ENCODE measurements at places on chromosomes 2 and 18. TPM values are rescaled to one million over a fixed set of nuclear protein-coding genes. Genes with fewer than 3 reads are reported as not detected.

DNA sequence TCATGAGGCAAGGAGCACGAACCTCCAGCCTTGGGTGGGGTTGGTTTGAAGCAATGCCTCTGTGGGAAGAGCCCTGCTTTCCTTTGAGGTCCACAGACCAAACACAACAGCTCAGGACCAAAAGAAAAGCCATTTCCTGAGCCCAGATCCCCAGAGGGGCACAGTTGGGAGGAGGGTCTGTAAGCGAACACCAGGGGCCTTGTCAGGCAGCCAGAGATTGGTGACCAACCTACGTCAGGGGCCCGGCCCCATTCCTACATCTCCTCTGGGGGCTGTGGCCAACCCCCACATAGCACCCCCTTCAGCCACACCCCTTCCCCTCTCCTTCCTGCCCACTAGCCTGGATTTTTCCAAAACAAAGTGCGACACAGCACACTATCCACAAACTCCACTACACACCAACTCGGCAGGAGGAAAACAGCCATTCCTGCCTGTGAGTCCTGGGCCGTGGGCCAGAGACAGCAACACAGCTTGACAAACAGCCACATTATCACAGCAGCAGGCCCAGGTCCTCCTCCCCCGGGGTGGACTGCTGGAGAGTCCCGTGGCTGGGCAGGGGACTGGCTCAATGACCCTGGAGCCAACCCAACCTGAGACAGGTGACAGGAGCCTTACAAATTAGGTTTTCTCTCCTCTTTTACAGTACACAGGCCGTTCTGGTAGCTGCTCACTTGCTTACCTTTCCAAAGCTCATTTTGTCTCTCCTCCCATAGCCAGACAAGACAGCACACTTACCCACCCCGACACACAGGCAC lies 98.8 kb downstream of the TNS1 start:
- DNase-seq, result peak; percentile 71

GRCh38 chr2:19855542-19856431 lies 46.0 kb downstream of the TTC32 start:
- DNase-seq, result no peak

The ZNF521 gene
- 31.2 TPM for polyA plus RNA-seq

The CCDC85A gene
- 1.8 TPM for polyA plus RNA-seq

- DNase-seq, result no peak
Measured at GRCh38 chr2:182973441-182974352, 64.6 kb downstream of the NCKAP1 start.

The SLC11A1 gene
- polyA plus RNA-seq, result 0.99 TPM

GRCh38 chr2:238085899-238086298 lies 14.2 kb upstream of the ESPNL start:
- DNase-seq, result no peak

- no peak for DNase-seq
Measured at GRCh38 chr2:67323209-67323991, 73.7 kb upstream of the ETAA1 start.

DNA sequence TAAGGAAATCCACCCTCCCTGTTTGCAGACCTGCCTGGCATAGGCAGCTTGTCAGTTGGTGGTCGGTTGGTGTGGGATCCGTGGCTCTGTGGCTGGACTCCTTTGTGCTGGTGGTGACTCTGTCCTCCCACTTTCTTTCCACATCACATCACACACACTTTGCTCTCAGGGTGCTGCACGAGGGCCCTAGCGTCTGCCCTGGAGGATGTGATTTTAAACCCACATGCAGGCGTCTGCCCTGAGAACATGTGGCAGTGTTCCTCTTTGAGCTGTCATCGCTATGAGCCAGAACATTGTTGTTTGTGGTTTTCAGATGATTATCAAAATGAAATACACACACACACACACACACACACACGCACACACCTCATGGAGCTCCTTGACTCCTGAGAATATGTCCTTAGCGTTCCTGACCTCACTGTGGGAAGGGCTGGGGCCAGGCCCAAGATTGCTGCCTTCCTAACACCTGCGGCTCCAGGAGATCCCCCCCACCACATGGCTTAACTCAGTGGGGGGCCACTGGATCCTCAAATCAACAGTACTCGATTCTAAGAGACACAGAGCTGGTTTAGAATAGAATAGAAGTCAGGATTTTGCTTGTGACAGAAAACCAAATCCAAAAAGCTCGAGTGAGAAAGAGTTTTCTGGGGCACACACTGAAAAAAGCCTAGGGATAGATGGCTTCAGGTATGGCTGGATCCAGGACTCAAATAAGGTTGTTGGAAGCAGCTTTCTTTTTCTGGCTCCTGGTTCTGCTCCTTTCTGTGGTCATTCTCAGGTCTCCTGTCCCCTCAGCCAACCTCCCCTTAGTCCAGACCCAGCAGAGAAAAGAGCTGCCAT lies 54.8 kb downstream of the RTP5 start:
- no peak for DNase-seq

DNA sequence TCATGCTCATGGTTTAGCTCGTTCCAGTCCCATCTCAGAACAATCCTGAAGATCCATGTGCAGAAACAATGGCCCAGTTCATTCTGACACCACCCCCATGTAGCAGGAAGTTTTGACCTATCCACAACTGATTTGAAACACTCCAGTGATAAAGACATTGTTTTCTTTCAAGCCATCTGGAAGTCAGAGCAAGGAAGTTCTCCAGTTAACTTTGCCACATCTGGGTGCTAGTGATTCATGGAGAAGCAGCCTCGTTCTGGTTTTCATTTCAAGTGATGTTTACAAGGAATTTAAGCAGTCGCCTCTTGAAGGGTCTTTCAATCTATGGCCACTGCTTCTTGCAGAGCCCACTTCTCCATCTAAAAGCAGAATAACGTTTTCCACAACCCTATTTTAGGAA lies 36.6 kb upstream of the TWIST2 start:
- DNase-seq, result no peak

The RAX gene
- not detected for polyA plus RNA-seq

- DNase-seq, result no peak
Measured at GRCh38 chr2:177296040-177296439, 31.5 kb upstream of the NFE2L2 start.

The RBKS gene
- polyA plus RNA-seq, result 10.1 TPM

DNA sequence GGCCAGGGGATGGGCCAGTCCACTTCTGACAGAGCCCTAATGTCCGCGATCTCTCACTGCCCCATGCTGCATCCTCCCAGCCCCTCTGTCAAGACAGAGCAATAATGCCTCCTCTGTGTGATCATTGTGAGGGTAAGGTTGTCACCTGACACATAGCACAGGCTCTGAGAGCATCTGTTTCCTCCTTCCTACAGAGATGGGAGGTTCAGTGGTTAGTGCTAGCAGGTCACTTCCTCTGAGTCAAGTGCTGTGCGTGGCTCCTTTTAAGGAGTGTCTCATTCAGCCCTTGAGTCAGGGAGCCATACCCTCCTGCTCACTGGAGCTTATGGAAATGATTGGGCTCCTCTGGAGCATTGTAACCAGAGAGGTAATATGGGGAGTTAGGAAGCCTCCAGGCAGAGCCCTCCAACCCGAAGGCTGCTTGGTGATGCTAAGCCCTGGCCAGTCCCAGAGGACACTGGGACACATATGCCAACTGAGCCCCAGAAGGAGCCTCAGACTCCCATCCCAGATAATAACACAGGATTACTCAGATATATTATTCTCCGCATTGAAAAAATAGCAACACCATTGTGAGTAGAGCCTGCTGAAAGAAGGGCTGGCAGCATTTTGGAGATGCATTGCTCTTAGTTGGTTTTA lies 189.0 kb downstream of the GALNT1 start:
- no peak for DNase-seq

GRCh38 chr2:237167038-237167437 lies 81.3 kb downstream of the COPS8 start:
- DNase-seq, result no peak

GRCh38 chr2:4475618-4476017 lies 772.2 kb downstream of the DCDC2C start:
- DNase-seq, result no peak

DNA sequence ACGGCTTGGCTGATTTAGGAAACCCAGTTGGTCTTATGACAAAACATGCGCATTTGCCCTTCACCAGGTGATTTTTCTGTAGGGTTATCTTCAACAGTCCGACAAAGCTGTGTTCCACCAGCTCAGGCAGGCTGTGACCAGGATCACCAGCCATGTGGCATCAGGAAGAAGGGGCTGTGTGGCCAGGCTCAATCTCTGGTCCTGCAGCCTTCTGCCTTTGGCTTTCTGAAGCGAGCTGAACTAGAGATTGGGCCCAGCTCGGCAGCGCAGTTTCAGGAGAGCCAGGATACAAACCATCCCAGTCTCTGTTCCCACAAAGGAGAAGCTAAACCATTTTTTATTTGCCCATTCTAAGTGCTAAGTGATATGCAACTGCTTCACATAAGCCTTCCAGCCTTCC lies 282.3 kb downstream of the SOX11 start:
- DNase-seq, result no peak

DNA sequence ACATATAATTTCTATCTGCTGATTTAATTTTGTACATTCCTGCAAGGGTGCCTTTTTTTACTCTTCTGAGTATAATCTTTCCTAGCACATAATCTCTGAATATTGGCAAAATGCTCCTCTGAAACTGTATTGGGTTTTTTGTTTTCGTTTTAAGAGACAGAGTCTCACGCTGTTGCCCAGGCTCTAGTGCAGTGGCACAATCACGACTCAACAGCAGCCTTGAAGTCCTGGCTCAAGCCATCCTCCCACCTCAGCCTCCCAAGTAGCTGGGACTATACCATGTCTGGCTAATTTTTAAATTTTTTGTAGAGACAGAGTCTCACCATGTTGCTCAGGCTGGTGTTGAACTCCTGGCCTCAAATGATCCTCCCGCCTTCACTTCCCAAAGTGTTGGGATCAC lies 104.9 kb downstream of the SPTBN1 start:
- no peak for DNase-seq

- no peak for DNase-seq
Measured at GRCh38 chr2:191204433-191204832, 40.8 kb upstream of the MYO1B start.

- DNase-seq, result no peak
Measured at GRCh38 chr2:556485-556884, 120.7 kb downstream of the TMEM18 start.

- no peak for DNase-seq
Measured at GRCh38 chr2:122389694-122390093, 634.2 kb downstream of the TSN start.

DNA sequence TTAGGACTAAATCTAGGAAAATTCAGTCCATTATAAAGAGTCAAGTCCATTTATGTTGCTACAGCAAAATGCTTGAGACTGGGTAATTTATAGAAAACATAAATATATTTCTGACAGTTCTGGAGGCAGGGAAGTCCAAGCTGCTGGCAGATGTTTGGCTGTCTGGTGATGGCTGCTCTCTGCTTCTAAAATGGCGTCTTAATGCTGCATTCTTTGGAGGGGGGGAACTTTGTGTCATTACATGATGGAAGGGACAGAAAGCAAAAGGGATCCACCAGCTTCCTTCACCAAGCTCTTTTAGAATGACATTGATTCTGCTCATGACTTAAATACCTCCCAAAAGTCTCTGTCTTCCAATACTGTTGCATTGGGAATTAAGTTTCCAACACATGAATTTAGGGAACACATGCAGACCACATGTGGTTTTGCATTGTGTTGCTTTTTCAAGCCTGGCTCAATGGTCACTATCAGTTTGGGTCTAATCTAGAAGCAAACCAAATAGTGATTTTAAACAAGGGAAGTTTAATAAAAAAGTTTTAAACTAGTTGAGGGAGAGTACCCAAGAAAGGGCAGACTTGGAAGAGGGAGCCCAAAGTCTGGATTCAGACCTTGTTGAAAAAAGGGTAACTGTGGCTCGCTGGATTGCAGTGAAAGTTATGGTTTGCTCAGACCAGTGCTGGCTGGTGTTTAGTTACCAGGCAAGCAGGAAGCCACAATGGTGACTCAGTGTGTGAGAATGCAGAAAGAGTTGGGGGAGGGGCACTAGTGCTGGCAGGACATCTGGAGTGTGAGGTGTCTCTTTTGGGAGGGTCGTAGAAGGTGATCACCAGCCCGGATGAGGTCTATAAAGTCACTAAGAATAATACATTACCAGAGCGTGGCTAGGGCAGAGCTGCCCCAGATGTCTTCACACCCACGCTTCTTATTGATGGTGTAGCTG lies 30.8 kb downstream of the C18orf54 start:
- DNase-seq, result no peak

The TMEM163 gene
- polyA plus RNA-seq, result 1.9 TPM

DNA sequence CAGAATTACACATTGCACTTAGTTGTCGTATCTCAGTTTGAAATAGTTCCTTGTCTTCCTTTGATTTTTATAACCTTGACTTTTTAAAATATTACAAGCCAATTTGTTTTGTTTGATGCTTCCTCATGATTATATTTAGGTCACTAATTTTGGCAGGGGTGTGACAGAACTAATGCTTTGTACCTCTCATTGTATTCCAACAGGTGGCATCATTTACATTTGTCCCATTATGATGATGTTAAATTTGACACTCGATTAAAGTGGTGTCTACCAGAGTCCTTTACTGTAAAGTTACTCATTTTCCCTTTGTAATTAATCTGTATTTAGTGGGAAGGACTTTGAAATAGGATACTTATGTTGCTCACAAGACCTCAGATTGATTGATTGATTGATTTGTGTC lies 21.5 kb upstream of the MFSD2B start:
- DNase-seq, result no peak

GRCh38 chr2:594297-594949 lies 82.8 kb downstream of the TMEM18 start:
- no peak for DNase-seq

- no peak for DNase-seq
Measured at GRCh38 chr18:58995663-58996062, 131.0 kb downstream of the ZNF532 start.

GRCh38 chr2:223697892-223698645 lies 95.9 kb upstream of the SCG2 start:
- no peak for DNase-seq

DNA sequence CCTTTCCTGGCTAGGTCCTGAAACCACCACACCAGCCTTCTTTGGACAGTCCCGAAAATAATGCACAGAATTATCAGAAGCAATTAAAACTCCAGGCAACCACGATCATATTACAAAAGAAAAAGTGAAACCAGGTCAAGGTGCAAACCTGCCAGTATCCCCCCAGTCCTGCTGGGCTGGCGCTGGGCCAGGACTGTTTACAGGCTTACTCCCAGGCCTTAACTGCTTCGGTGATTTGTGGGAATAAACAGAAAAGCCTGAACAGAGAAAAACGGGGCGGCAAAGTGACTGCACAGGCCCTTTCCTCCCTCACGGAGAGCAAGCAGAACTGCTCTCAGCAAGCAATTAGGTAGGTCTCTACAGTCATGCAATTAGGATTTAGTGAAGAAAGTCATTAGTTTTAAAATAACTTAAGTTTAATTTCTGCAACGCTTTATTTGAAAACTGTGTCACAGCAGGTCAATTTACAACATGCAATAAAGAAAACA lies 1.3 kb downstream of the HDAC4 start:
- peak; percentile 52 for DNase-seq

- no peak for DNase-seq
Measured at GRCh38 chr18:55748227-55748738, 160.3 kb upstream of the TCF4 start.

- DNase-seq, result no peak
Measured at GRCh38 chr18:70082430-70082829, 123.1 kb downstream of the RTTN start.

GRCh38 chr2:103327386-103327785 lies 565.6 kb downstream of the TMEM182 start:
- no peak for DNase-seq

Data from renal pelvis (tissue), 12 donors.